ENCODE measurements at places on chromosomes 7 and 10.

DNA sequence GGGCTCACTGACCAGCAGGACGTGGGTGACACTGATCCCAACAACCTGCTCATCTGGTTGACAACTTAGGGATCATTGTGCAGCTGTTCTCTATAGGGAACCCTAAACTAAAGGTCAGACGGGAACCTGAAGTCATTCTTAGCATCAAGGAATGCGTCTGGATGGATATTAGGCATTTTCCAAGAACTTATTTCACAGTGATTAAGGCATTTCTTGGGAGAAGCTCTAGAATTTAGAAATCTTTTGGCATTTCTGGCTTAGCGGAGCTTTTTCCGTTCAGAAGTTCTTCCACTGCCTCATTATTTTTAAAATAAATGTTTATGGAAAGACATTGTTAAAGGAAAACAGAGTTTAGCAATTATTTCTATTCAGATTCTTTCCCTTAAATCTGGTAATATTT lies 303.3 kb upstream of the IGFBP3 start:
- DNase-seq = no peak

DNA sequence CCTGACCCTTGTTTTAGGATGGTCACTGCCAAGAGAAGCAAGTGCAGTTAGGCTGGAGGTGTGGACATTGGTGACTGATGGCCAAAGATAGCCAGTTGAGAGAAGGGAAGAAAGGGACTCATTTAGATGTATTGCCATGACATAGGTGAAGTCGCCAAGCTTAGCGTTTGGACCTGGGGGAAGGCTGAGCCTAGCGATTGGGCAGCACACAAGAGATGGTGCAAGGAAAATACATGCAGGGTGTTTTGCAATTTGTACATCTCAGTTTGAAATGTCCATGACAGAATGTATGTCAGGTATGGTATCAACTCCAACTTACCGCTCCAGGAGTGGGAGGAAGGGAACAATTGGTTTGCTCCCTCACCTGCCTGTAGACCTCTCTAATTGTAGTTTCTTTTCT lies 134.3 kb downstream of the MAPK8 start:
- no peak for DNase-seq

- no peak for DNase-seq
Measured at GRCh38 chr7:80630608-80631405, 7.6 kb upstream of the CD36 start.

DNA sequence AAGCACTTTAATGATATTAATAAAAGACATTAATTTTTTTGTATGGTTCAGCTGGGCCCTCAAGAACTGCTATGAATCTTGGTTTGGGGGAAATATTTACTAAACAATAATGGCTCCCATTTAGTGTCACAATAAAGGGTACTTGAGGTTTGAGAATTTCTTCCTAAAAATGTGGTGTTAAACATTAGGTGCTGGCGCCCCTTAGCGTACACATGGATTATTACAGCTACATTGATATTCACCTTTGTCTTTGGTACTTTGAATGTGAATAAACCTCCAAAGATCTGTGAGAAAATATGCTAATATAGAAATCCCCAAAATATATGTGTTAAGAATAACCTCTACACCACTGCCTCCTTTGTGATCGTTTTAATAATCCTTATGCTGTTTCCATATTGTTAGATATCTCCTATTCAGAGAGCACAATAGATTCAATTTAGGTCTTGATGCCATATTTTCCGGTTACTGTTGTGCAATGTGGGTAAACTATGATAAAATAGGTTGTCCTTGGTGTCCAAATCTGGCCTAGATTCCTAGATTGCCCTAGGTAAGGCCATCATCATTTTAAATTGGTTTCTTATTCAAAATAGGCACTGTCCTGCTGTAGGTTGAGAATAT lies 161.8 kb upstream of the CACNA2D1 start:
- DNase-seq = no peak

DNA sequence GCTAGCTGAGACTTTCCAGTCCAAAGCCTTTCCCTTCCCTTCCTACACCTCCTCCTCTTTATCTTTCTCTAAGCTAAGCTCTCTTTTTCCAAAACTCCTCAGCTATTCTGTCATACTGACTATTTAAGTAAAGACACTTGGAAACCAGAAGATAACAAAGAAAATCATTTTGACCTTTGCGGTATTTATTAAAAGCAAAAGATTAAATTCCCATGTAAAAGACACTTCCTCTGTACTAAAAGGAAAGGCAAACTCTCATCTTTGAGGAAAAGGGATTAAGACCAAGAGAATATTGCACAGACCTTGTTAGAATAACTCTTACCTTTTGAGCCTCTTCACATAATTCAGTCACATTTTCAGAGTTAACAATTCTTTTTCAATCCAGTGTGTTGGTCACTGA lies 15.8 kb downstream of the ST8SIA6 start:
- DNase-seq = no peak

DNA sequence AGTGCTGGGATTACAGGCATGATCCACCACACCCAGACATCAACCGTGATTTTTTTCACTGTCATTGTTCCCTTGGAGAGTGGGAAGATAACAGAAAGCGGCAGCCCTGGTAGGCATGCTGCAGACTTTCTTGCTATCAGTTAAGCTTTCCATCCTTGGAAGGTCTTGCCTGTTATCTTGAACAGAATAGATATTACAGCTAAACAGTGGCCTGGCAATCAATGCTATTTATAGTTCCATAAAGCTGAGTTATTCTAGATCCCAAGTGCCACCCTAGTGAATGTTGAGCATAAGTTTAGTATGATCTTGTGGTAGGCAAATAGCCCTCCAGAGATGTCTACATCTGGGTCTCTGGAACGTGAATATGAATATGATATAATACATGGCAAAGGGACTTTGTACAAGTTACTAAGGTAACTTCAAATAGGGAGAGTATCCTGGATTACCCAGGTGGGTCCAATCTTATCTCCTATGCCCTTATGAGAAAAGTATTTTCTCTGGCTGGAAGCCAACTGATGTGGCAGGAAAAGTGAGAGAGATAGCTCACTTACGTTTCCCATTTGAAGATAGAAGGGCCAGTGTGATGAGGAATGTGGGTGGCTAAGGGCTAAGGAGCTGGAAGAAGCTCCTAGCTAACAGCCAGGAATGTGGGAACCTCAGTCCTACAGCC lies 609.1 kb upstream of the IGFBP3 start:
- DNase-seq = no peak

- DNase-seq = no peak
Measured at GRCh38 chr7:125567686-125568085, 638.1 kb upstream of the POT1 start.

DNA sequence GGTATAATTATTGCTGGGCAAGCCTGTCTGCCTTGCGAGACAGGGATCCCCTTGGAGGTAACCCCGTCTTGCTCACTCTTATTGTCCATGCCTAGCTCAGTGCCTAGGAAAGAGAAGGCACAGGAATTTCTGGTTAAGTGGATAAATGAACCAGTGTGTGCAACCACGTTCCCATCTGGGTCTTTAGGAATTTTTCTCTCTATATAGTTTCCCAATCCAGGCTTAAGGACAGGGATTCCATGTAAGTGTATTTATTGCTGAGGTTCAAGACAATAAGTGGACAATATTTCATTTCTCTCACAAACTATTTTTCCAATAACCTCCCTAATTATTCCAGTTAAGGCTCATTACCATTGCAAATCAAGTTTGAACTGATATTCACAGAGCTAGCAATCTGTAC lies 8.9 kb upstream of the ADAM12 start:
- no peak for DNase-seq

DNA sequence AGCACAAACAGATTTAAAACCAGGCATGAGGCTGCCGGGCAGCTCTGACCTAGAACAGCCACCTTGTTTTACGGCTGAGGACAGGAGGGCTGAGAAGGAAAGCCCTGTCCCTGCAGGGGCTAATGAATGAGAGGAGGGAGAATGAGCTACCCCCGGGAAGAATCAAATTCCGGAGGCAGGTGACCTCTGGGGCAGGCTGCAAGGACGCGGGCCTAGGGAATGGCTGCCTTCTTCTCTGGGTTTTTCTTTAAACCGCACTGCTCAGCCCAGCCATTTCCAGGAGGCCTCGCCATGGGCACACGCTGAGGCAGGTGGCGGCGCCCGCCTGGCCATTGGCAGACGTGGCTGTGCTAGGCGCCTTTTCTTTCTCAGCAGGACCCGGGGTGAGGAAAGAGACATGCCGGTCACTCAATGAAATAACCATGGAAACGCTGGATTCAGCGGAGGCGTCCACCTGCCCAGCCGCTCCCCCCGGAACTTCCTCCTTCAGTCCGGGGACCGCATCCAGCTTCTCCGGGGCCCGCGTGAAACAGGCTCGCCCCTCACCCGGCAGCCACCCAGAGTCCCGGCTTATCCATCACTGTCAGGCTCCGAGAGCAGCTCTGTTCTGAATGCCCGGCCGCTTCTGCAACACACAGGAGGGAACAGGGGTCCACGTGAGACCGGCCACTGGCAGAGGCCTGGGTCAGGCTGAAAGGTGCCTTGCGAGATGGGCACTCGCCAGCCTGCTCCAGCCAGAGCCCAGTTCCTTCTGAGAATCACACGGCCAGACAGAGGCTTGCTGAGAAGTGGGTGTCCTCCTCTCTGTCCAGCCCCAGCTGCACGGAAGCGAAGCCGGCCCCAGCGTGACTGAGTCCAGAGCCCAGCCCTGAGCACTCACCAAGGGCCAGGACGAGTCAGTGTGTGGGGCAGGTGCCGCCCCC lies 82.1 kb downstream of the PDGFA start:
- no peak for DNase-seq

GRCh38 chr7:131354390-131354789 lies 26.7 kb downstream of the MKLN1 start:
- no peak for DNase-seq

- peak; percentile 11 for DNase-seq
Measured at GRCh38 chr7:124033095-124033806, 384 bp upstream of the TMEM229A start.

- no peak for DNase-seq
Measured at GRCh38 chr10:131475043-131475442, 163.5 kb upstream of the TCERG1L start.

DNA sequence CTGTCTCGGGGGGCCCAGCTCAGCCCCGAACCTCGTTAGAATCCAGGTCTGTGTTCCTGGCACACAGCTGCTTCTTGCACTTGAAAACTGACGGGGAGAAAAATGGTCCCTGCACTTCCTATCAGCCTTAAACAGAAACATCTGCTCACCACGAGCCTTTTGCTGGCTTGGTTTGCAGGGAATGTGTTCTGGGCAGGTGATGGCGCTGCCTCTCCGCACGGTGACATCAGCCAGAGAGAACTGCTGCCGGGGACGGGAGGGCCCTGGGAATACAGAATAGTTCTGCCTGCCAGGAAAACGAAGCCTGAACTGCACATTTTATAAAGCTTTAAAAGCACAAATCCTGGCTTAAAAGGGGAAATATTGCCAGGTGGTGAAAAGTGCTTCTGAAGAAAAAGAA lies 622.5 kb downstream of the TYW1 start:
- no peak for DNase-seq

DNA sequence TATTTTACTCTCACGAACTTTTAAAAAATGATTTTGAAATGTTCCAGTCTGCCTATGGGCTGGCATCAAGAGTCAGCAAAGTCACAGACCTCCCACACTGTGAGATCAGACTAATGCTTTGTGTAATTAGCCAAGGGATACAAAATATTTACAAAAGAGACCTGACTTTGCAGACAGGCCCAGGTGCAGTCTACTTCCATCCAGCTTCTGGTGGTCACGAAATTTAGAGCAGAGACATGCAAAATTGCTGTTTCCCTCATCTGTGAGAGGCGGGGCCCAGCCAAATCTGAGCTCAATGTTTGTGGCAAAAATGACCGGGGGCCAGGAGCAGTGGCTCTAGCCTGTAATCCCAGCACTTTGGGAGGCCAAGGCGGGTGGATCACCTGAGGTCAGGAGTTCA lies 82.5 kb upstream of the PITRM1 start:
- no peak for DNase-seq

DNA sequence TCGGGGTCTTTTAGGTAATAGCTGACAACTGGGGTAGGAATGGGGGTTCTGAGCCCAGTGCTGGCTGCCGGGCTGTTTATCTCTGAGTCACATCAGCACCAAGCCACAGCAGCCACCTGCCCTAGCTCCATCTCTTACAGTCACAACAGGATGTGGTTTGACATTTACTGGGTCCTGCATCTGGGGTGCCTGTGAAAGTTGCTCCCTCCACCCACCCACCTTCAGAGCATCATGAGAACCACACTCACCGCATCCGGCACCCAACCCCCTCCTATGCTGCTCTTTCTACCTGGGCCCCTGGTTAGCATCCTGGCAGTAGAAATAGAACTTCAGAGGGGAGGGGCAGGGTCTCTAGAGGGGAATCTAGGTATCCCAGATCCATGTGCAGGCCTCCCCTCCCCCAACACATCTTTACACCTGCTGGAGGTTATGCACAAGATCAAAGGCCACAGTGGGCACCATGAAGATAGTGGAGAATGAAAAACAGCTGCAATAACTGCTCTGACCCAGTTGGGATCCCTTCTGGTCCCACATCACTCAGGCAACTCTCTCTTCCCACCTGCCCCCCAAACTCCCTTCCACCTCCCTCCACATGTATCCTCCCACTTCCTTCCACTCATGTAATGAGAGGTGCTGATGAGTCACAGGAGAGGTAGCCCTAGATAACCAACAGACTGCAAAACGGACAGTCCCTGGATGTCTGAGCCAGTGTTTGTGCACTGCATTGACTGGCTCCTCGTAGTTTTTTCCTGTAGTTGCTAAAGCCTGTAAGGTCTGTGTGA lies 38.2 kb downstream of the PRSS2 start:
- peak; percentile 41 for DNase-seq

GRCh38 chr10:63099734-63100133 lies 33.4 kb upstream of the NRBF2 start:
- no peak for DNase-seq

GRCh38 chr7:108452707-108453106 lies 3.5 kb downstream of the NRCAM start:
- no peak for DNase-seq

DNA sequence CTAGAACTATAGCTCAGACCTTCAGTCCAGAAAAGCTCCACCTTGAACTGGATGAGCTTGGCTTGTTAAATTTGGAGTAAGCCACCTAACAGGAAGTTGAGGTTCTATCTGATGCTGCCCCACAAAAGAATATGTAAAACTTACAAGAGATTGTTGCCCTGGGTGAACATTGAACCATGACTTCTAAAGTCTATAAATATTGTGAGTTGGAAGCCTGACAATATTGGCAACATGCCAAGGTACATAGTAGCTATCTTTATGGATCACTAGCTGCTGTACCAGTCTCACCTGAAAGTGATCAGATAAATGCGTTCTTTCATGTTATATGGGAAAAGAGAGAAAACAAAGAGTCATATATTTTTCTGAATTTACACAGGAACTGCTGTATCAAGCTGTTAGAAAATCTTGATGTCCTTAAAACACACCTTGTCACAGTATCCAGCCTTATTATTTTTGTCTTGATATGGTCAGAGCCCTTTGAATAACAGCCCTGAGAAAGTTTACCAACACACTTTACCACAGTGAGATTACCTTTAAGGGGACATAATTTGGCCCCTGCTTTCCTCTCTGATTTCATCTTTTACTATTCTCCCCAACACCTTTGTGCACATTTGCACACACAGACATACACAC lies 92.0 kb downstream of the LSMEM1 start:
- DNase-seq = no peak

DNA sequence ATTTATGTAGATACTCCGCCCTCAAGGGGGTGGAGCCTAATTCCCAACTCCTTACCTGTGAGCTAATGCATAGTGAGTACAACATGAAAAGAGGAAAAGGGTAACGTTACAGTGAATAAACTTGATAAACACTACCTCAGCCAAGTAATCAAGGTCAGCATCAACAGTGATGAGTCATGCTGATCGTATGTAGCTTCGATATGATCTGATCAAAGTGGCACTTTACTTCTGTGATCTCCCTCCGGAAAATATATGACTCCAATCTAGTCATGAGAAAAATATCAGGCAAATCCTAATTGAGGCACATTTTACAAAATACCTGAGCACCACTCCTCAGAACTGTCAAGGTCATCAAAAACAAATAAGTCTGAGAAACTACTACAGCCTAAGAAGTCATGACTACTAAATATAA lies 70.4 kb downstream of the VTI1A start:
- no peak for DNase-seq

Data from GM12892 (cell line).